Motor neuron (in vitro differentiated cells): ENCODE measurements at places on chromosomes 1 and 21. TPM values are rescaled to one million over a fixed set of nuclear protein-coding genes. Genes with fewer than 3 reads are reported as not detected.
A peak's percentile ranks its signal among the peaks of the same experiment; 100 is the strongest.

The STRIP1 gene
- total RNA-seq = 50.9 and 53.7 TPM in 2 replicates

DNA sequence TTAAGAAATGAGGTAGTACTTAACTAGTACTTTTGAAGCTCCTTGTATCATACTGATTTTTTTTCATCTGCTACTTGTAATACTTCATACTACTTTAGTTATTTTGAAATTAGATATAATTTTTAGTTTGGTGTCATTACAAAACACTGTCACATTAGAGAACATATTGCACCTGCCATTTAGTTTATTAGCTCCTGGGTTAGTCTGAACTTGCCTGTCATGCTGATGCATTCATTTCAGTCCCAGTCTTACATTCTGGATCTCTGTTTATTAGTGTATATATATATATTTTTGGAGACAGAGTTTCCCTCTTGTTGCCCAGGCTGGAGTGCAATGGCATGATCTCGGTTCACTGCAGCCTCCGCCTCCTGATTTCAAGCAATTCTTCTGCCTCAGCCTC is 50.3 kb downstream of the DYRK1A start:
- no peak for ATAC-seq

- no peak for ATAC-seq
These were observed 97.3 kb downstream of the PSMG1 start for GRCh38 chr21:39085843-39086405.

The KRTAP11-1 gene
- total RNA-seq = not detected in 2 replicates

DNA sequence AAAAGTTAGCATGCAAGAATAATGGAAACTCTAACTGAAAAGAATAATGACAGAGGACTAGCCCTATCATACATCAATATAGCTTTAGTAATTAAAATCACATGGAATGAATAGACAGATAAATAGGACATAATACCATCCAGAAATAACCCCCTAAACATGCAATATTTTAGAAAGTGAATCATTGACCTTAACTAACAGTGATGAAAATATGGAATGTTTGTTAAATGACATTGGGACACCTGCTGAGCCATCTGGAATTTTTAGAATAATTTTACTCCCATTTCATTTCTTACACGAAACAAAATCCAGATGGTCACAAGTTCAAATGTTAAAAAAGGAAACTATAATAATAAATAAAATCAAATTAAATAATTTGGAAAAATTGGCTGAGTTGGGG is 53.1 kb upstream of the FMO3 start:
- no peak for ATAC-seq

DNA sequence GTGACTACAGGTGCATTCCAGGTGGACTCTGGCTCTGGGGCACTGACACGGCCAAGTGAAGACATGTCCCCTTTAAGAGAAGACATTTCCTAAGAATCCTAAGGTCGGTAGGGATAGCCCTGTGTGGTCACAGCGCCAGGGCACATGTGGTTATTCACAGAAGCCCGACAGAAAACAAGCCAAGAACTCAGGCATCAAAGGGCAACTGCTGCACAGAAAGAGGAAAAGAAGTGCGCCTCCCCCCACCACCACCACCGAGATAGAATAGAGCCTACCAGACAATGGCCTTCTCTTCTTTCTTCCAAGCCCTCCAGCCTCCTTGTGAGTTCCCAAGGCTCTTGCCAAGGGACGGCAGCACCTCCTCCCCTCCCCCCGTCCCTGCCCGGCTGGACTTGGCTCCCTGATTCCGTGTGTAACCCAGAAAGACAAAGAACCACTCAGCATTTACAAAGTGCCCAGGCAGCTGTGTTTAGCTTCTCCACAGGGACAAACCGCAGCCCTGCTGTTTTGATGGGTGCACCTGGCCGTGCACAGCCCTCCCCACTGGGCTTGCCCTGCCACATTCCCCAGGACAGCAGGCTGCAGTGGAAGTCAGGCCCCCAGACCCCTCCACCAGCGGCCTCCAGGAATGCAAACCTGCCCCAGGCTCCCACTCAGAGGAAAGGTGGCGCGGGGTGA is 30.2 kb downstream of the TMPRSS2 start:
- ATAC-seq = peak; percentile 32

GRCh38 chr1:42348498-42348897 is 13.5 kb upstream of the FOXJ3 start:
- peak; percentile 90 for ATAC-seq

DNA sequence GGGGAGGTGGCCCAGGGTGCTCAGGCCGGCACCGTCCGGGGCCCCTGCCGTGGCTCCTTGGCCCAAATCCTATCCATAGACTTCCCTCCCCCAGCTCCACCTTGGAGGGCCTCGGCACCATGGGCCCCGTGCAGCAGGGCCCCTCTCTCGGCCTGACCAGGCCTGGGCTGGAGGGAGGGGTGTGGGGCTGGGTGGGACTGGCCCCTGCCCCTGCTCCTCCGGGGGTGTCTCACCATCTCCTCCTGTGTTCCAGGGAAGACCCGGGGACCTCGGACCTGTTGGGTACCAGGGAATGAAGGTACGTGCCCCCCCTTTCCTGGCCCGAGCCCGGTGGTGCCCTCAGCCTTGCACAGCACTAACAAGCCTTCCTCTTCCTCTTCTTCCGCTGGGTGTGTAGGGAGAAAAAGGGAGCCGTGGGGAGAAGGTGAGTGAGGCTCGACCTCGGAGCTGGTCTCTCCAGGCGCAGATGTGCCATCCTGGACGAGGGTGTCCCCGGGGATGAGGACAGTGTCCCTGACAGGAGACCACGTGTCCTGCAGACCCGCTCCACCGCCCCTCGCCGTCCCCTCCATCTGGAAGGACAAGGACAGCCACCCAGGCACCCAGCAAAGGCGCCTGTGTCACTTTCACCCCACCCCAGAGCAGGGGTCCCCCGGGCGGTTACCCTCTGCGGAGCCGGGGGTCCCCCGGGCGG is 7.9 kb downstream of the COL6A1 start:
- ATAC-seq = no peak

DNA sequence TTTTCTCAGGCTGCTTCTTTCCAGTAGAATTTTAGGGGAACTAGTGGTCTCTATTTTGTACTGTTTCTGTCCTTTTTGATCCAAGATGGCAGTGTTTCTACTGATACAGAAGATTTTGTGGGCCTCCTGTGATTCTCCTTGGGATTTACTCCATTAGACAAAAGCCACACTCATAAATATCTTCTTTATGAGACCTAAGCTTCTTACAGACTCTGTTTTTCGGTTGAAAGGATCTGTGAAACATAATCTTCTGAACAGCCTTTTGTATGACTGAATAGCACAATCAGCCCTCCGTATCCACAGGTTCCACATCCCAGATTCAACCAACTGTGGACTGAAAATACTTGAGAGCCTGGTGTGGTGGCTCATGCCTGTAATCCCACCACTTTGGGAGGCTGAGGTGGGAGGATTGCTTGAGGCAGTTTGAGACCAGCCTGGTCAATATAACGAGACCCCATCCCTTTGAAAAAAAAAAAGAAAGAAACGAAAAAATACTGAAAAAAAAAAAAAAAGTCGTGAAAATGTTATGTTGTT is 10.8 kb upstream of the PSMD4 start:
- no peak for ATAC-seq

DNA sequence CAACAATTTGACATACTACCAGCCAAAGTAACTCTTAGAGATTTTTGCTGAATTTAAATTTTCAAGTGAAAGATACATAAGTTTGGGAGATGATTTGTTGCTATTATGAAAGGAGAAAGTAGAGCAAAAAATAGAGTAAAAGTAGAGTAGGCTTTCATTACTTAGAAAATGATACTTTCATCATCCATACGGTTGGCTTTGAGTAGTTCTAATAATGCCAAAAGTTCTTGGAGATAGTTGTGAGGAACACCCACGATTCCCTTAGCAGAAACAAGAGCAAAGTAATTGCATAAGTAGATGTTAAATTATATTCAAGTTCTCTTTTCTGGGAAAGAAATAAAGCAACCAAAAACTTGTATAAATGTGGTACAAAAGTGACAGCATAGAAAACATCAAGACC is 95.0 kb upstream of the VAV3 start:
- ATAC-seq = no peak
